ENCODE measurements at places on chromosomes 12 and 14.

DNA sequence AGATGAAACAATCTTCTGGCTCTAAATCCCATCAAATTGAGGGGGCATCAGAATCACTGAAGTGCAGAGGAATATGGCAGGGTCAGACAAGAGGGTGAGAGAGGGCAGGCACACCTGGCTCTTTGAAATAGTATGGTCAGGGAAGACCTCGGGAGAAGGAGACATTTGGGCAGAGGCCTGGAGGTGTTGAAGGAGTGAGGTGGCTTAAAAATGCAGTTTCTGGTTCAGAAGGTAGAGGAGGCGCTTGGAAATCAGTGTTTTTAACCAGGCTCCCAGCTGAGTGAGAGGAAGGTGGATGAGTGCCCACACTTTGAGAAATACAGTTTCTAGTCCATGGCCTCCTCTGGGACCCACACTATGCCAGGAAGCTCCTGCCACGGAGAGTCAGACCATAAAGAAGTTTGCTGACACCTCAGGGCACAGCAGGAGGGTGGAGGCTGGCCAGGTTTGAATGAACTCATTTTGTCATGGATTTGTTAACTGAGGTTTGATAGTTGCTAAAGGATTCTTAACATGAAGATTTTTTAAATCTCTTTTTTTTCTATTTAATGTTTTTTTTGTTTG lies 20.1 kb downstream of the NID2 start:
- no peak for DNase-seq

DNA sequence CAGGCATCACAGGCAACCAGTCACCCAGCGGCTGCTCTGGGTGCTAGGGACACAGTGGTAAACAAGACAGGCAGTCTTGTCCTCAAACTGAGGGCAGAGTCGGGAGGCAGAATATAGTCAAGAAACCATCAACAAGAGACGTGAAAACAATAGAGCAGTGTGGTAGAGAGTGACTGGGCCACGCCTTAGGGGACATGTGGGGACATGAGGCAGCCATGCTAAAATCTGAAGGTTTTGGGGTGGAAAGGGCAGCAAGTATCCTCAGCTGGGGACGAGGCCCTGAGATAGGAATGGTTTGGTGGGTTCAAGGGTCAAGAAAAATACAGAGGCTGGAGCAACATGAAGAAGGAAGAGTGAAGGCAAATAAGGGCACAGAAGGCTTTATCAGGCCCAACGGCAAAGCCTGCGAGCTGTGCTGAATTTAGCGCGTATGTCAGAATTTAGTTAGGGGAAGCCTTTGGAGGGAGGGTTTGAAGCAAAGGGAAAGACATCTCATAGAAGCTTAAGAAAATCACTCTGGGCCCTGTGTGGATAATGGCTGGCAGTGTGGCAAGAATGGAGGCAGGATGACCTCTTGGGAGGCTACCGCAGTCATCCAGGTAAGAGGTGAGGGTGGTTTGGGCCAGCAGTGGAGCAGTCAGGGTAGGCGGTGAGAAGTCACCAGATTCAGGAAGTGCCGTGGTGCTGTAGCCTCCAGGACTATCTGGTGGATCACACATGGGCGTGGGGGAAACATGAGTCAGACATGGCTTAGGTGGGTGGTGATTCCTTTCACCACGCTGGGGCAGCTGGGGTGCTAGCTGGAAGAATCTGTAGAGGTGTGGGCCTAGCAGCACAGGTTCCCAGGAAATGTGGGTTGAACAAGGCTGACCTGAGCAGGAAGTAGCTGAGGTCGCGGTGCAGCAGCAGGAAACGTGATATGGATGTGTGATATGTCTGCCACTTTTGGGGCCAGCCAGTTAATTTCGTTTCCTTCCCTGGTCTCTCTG lies 3.0 kb downstream of the EVL start:
- peak; percentile 82 for DNase-seq

DNA sequence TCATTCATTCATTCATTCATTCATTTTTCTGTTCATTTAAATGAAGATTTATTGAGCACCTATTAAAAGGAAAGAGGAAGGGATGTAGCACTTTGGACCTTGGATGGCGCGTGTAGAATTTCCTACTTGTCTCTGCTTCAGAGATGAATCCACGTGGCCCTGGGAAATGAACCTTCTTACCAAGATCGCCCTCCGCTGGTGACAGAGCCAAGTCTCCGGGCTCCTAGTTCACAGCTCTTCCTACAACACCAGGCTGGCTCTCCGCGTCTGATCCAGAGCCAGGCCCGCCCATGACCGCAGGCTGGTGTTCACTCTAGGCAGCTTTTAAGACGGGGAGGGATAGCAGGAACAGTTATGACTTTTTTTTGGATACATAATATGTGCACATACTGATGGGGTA lies 70.9 kb upstream of the PIWIL1 start:
- no peak for DNase-seq

DNA sequence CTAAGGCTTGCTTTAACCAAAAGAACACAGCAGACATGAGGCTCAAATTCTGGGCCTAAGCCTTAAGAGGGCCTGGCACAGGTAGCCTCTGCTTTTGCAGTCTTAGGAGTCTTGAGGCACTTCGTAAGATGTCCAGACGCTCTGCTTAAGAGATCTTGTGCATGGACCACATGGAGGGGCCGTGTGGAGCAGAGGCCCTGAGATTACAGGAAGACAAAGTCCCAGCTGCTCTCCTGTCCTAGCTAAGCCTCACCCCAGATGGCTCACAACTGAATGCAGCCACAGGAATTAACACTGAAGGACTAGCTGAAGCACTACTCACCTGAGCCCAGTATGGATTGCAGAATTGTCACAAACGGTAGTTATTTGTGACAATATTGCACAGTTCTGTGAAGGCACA lies 446.0 kb downstream of the PDZRN4 start:
- no peak for DNase-seq

GRCh38 chr12:103538397-103538796 lies 42.6 kb upstream of the C12orf42 start:
- DNase-seq: no peak

GRCh38 chr12:110546339-110546738 lies 36.8 kb downstream of the PPTC7 start:
- no peak for DNase-seq

DNA sequence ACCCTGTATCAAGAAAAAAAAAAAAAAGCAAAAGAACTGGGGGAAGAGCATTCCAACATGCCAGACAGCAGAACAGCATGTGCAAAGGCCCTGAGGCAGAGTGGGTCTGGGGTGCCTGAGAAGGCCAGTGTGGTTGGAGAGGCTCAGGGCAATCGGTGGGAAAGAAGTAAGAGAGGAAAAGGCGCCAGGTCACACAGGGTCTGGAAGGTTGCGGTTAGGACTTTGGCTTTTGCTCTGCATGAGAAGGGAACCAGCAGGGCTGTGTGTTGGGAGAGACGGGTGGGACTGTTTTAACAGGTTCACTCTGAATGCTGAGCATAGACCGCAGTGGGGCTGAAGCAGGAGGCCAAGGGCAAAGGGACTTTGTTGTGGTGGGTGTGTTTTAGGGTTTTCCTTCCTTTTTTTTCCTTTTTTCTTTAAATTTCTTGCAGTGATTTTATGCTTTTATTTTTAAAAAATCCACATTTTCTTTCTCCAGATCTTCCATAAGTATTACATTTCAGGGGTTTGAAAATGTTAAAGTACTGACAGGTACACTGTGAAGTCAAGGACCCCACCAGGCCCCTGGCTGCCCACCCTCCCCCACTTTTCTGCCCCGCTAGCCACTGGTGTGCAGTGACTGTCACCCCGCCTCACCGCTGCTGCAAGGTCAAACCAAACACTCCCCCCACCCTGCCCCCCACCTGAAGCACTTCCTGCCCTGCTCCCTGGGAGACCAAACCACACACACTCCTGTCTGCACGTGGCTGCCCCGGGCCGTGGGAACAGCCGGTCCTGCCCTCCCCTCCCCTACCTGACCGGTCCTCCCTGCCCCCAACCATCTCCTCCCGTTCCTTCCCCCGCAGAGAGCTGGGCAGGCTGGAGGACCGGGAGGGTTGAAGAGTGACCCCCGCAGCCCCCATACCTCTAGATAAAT lies 30.0 kb downstream of the DTX1 start:
- no peak for DNase-seq

- DNase-seq: no peak
These were observed 136.6 kb downstream of the OTOGL start for GRCh38 chr12:80235944-80236343.

GRCh38 chr12:29416748-29417147 lies 35.8 kb upstream of the ERGIC2 start:
- DNase-seq: no peak

GRCh38 chr12:25051656-25052195 lies 102.8 kb upstream of the BCAT1 start:
- DNase-seq: peak; percentile 19

DNA sequence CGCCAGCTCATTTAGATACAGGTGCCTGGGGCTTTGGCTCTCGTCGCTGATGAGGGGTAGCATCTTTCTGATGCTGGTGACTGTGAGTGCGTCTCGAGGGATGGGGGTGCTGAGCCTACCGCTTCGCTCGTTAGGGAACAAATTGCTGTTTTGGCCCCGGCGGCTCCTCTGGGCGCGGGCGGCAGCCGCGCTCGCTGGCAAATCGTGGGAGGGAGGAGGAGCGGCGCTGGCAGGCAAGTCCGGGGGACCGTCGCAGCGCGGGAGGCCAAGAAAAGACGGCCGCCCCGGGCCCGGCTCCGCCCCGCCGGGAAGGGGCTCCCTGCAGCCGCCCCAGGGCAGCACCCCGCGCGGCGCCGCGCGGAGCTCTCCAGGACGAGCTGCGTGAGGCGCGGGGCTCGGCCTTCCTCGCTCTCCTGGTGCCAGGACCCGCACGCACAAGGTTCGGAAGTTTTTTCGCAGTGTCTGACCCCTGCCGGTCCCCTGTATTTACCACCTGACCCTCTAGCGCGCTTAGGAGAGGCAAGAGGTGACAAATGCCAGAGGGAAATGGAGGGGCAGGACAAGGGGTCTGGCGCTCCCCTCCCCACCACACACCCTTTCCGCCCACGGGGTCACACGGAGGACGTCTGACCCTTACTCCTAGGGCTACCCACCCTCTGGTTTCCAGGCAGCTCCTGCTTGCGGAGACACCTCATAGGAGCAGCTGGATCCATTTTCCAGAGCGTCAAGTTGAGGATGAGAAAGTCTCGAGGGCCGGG lies 899 bp upstream of the KCNH3 start:
- DNase-seq: peak; percentile 24

DNA sequence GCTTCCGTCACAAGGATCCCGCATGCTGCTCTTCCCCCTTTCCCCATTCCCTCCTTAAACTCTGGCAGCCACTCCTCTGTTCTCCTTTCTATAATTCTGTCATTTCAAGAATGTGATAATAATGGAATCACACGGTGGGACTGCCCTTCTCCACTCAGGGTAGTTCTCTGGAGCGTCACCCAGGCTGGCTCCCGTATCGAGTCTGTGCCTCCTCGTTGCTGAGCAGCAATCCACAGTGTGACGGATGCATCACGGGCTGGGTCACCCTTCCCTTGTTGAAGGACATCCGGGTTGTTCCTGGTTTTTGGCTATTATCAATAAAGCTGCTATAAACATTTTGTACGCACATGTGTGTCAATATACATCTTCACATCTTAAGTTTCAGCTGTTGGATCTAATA lies 5.7 kb upstream of the SYNE3 start:
- DNase-seq: no peak

DNA sequence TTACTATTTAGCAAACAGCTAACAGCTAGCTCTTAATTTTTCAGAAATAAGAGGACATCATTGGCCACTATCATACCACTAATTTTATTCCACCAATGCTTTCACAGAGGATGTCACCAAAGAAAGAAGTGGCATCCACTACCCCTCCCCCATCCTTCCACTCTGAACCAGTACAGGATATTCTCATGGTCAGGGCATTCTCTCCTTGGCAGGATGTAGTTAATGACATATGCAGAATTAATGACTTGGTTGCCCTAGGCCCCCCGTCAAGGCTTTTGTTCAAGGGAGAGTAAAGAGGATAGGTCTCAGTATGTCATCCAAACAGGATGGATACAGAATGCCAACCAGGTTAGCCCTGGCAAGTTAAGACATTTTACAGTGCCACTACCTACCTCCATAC lies 18.9 kb upstream of the NUP107 start:
- DNase-seq: no peak

DNA sequence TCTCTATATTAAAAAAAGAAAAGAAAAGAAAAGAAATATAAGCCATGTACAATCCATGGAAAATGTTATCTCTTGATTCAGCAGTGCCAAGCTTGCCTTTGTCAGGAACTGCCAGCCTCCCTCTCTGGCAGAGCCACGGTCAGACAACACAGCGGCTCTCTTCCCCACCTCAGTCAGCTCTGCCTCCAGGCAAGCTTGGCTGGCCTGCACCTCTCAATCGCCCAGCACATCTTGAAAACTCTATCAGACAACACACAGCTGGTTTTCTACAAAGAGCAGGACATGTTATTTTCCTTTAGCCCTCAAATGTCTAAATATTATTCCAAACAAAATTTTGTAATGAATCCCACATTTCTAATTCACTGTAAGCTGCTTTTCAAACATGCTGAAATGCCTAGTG lies 20.0 kb upstream of the GCH1 start:
- DNase-seq: no peak

GRCh38 chr12:90261283-90261682 lies 552.6 kb upstream of the ATP2B1 start:
- no peak for DNase-seq

GRCh38 chr14:96143906-96144305 lies 60.7 kb upstream of the BDKRB2 start:
- no peak for DNase-seq

GRCh38 chr14:65007202-65007601 lies 20.5 kb downstream of the FNTB start:
- no peak for DNase-seq

- no peak for DNase-seq
These were observed 146.5 kb downstream of the CFAP54 start for GRCh38 chr12:96635844-96636243.

DNA sequence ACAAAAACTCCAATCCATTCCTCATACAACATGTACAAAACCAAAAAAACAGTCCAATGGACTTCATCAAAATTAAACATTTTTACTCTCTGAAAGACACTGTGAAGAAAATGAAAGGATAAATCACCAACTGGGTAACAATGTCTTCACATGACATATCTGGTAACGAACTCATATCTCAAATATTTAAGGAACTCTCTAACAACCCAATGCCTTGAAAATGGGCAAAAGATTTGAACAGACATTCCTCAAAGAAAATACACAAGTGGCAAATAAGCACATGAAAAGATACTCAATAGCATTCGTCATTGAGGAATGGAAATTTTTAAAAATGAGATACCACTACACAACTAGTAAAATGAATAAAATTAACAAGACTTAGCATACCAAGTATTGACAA lies 198.7 kb upstream of the RASSF8 start:
- no peak for DNase-seq

DNA sequence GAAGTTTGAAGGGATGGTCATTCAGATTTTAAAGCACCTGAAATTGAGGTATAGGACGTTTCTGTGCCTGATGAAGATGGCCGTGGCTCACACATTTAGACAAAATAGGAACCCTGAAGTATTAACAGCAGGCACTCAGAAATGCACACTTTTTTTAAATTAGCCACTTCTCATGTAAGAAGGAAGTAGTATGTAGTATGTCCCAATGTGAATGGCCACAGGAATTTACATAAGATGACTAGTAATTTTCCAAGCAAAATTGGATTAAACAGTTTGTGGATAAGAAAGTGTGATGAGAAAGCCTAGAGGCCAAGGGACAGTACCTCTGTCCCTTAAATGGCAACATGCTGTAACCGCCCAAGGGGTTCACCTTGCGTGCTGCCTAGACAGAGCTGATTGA lies 1.8 kb upstream of the MIS18BP1 start:
- no peak for DNase-seq

All from activated T-cell treated with anti-CD3 and anti-CD28 coated beads for 48 hours (primary cell).